ENCODE measurements at places on chromosomes 3 and 15.

GRCh38 chr3:99250821-99251355, 349.4 kb upstream of the DCBLD2 start:
- DNase-seq, result no peak

- no peak for DNase-seq
Measured at GRCh38 chr15:89781055-89781454, 4.9 kb downstream of the MESP2 start.

- DNase-seq, result no peak
Measured at GRCh38 chr3:49785565-49786356, 581 bp downstream of the IP6K1 start.

DNA sequence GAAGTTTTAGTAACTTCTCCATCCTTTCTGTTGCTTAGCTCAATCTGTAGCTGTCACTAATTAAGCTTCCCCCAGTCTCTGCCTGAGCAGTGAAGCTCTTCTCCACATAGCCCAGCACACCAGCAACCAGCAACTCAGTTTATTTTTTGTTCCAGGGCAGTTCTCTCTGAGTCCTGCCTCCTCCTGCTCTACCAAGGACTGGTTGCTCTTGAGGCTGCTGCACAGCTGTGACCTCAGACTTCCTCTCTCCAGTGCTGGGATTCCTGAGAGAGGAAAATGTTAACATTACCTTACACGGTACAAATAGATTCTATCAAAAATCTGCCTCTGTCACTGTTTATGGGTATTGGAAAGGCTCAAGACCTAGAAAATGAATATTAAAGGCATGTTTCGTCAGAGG, 294.7 kb downstream of the OXSM start:
- DNase-seq, result no peak

DNA sequence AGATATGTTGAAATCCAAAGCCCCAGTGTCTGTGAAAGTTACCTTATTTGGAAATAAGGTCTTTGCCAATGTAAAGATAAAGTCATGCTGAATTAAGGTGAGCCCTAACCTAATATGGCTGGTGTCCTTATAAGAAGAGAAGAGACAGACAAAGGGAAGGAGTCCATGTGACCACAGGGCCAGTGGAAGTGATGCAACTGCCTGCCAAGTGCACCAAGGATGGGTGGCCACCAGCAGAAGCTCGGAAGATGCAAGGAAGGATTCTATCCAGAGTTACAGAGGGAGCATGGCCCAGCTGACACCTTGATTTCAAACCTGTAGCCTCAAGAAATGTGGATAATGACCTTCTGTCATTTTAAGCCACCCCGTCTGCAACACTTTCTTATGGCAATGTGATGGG, 35.3 kb upstream of the PGPEP1L start:
- DNase-seq, result no peak

All from activated CD8-positive, alpha-beta memory T cell treated with anti-CD3 and anti-CD28 coated beads for 1 hour (primary cell).